ENCODE measurements at places on chromosomes 13 and 19.

DNA sequence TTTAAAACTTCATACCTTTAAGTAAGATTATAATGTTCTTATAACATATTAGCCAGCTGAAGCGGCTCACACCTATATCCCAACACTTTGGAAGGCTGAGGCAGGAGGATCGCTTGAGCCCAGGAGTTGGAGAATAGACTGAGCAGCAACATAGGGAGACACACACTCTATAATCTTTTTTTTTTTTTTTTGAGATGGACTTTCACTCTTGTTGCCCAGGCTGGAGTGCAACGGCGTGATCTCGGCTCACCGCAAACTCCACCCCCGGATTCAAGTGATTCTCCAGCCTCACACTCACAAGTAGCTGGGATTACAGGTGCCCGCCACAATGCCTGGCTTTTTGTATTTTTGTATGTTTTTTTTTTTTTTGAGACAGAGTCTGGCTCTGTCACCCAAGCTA is 37.3 kb downstream of the SPRYD7 start:
- no peak for DNase-seq

GRCh38 chr13:20553311-20553710 is 13.6 kb upstream of the IFT88 start:
- DNase-seq, result no peak

GRCh38 chr19:42068756-42069571 is 1.0 kb downstream of the GRIK5 start:
- DNase-seq, result no peak

DNA sequence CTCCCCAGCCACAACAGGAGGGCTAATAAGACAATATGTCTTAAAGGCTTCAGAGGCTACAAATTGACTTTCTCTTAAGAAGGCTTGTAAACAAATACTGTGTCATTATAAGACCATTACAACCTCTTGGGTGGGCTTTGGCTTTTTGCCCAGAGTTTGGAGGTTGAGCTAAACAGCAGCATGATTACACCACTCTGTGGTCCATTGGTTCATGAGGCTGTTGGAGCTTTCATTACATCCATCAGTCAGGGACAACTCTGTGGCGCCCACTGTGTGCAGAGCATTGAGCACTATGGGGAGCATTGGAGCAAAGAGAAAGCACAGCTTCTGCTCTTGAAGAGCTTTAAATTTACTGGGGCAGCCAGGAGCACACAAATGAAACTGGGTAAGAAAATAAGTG is 75.9 kb downstream of the TNFSF11 start:
- DNase-seq, result no peak

GRCh38 chr13:104571161-104571892 is 1505.1 kb upstream of the SLC10A2 start:
- DNase-seq, result no peak

GRCh38 chr13:77325371-77325980 is 1.4 kb downstream of the MYCBP2 start:
- no peak for DNase-seq

- DNase-seq, result peak; percentile 55
These were observed 586 bp downstream of the MRI1 start for GRCh38 chr19:13764821-13765394.

GRCh38 chr13:100534147-100534843 is 54.3 kb downstream of the GGACT start:
- DNase-seq, result no peak
